Esophagus muscularis mucosa (tissue), 4 donors: ENCODE measurements at places on chromosomes 6 and 20. TPM values are rescaled to one million over a fixed set of nuclear protein-coding genes. Genes with fewer than 3 reads are reported as not detected.

DNA sequence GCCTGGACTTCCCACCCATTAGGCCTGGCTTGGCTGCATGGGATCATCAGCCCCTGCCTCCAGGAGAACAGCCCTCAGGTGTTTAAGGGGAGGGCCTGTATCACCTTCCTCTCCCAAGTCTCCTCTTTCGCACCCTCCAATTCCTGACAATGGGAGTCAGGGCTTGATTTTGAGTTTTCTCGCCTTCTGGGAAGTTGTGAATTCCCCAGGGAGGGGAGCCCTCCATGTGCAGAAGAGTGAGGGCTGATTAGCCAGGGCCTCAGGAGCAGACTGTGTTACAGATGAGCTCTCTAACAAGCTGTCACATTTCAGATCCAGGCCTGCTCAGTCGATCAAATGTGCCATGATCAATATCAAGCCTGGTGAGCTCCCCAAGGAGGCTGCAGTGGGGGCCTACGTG, 42.4 kb downstream of the CNBD2 start:
- H3K27ac ChIP-seq: no peak overlapping the region
- H3K36me3 ChIP-seq: no peaks in the 10 kb centered on the region
- no peaks in the 10 kb centered on the region for H3K27me3 ChIP-seq
- no peak overlapping the region for H3K4me3 ChIP-seq

PNPLA1 gene
- not detected for total RNA-seq

DNA sequence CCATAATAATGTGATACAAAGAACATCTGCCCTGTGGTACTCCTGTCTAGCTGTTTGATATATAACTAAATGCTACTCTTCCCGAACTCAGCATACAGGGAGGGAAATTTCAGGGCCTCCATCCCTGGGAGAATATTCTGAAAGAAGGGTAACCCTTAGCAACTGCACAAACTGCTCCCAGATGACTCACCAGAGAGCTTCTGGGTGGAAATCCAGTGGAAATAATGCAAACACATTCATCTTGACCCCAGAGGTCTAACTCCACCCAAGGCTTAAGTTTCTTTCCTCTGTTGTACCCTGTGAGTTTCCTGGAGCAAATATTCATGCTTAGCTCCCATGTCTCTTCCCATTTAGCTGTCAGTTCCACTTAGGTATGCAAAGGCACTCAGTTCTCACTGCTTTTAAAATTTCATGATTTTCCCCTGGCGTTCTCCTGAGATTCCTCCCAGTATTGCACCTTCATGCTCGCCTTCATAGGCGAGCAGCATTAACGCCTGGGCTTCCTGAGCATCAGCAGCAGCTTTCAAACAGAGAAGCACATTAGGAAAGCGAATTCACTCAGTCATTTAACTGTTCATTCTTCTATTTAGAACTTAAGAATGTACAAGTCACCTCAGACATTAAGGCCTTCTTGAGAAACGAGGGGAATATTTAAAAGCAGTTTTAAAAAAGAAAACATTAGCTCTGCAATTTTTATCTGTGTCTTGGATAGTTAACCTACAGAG, 43.8 kb upstream of the LAMA4 start:
- H3K4me1 ChIP-seq: peaks cover 23% of the 10 kb centered on the region
- no peaks in the 10 kb centered on the region for H3K27me3 ChIP-seq

CLIC5 gene
- total RNA-seq: 7.2 TPM

DNA sequence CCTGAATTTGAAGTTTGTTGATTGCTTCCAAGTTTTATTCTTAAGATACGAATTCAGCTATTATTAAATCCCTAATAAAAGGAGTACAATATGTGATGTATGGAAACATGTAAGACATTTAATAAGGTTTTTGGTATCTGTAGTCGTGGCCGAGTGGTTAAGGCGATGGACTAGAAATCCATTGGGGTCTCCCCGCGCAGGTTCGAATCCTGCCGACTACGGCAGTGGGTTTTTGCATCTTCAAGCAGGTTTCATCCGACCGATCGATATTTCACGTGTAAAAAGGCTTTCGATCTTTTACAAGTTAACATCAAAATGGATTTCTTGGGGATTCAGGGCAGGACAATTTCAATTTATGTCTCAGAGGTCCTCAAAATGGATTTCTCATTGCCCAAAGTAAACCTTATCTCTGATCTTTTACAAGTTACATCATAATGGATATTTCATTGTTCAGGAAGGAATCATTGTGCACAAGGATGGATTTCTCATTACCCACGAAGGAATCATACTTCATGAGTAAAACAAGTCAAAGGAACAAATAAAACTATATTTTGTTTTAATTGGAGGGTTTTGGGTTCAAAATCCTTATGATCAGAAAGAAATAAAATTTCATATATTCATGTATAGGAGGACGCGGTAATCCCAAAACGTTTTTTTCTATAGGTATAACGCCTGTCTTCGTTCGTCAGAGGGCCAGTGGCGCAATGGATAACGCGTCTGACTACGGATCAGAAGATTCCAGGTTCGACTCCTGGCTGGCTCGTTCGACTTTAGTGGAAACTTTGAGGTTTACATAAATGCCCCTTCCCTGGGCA, 37.3 kb upstream of the BTN3A2 start:
- DNase-seq: no peak
- peaks cover 45% of the 10 kb centered on the region for H3K27me3 ChIP-seq
- H3K36me3 ChIP-seq: no peaks in the 10 kb centered on the region
- H3K27ac ChIP-seq: no peak overlapping the region
- H3K4me3 ChIP-seq: no peak overlapping the region

DNA sequence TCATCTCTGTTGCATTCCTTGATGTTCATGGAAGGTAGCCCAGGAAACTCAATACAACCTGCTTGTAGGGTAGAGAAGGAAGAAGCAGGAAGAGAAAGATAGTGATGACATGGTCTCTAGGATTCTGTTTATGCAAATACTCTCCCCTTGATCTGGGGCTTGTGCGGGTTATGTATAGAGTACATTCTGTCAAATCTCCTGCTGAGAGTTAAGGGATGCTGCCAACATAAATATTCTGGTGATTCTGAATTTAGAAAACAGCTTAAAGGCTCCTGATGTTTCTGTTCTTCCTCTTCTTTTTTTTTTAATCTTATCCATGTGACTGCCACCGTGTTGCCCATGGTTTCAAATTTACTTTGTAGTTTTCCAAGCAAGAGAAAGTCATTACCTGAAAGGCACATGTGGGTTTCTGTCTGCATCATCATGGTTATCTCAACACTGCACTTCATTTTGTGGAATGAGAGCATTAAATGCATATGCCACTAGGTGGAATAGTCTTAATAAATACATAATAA, 150.6 kb downstream of the RPS12 start:
- peaks cover 15% of the 10 kb centered on the region for H3K4me1 ChIP-seq
- H3K4me3 ChIP-seq: no peak overlapping the region
- no peaks in the 10 kb centered on the region for H3K36me3 ChIP-seq
- H3K27ac ChIP-seq: no peak overlapping the region
- no peak for DNase-seq

GRCh38 chr20:49637046-49637637, 69.2 kb upstream of the PTGIS start:
- no peak overlapping the region for H3K4me3 ChIP-seq
- peaks cover 66% of the 10 kb centered on the region for H3K36me3 ChIP-seq
- no peak for DNase-seq
- H3K27me3 ChIP-seq: no peaks in the 10 kb centered on the region
- H3K27ac ChIP-seq: no peak overlapping the region
- no peaks in the 10 kb centered on the region for H3K4me1 ChIP-seq

- no peaks in the 10 kb centered on the region for H3K36me3 ChIP-seq
- no peak for DNase-seq
- H3K27ac ChIP-seq: peak overlapping the region; percentile 95
- peaks cover 34% of the 10 kb centered on the region for H3K4me1 ChIP-seq
Observed at GRCh38 chr6:143059663-143060353, 881 bp upstream of the AIG1 start.

UNC5CL gene
- 0.52 TPM for total RNA-seq

SOBP gene
- total RNA-seq: 44.1 TPM

DNA sequence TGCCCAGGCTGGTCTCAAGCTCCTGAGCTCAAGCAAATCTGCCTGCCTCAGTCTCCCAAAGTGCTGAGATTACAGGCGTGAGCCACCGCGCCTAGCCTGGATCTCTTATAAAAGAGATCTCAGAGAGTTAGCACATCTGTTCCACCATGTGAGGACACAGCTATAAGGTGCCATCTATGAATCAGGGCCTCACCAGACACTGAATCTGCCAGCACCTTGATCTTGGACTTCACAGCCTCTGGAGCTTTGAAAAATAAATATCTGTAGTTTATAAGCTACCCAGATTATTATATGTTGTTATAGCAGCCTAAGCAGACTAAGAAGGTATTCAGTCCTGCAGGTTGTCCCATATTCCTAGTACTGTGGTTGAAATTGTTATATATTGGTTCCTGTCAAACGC, 33.2 kb upstream of the SHLD1 start:
- H3K4me3 ChIP-seq: no peak overlapping the region
- H3K27ac ChIP-seq: no peak overlapping the region
- no peak for DNase-seq

- H3K36me3 ChIP-seq: peaks cover 10% of the 10 kb centered on the region
- H3K27ac ChIP-seq: no peak overlapping the region
- no peak for DNase-seq
- no peaks in the 10 kb centered on the region for H3K27me3 ChIP-seq
Observed at GRCh38 chr6:100809346-100809745, 71.8 kb downstream of the ASCC3 start.

DNA sequence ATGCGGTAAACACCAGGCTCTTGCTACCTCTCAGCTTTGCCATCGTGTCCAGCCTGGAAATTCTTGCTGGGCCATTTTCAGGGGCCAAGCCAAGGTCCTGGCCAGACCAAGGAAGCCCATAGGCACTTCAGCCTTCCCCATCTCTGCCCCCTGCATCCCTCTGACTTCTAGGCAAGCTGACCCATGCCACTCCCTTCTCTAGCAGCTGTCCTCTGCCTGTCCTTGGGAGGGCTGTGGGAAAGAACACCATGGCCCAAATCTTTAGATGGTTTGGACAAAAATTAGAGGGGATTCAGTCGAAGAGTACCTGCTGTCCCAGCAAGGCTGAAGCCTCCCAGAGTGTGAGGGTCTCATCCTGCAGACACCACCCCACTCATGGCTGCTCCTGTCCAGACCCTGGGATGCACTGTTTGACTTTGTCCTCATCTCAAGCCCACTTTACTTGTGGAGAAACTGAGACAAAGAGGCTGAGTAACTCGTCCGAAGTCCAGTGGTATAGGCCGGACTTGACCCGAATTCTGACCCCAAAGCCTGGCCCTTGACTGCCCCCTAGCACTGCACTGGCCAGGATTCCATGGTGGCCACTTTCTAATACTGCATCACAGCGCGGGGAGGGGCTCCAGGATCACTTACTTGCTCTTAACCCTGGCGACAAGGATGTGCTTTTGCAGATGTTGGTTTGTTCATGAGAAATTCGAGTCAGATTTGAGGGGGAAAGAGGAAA, 22.4 kb upstream of the STX16 start:
- H3K4me3 ChIP-seq: no peak overlapping the region
- H3K27ac ChIP-seq: no peak overlapping the region
- no peaks in the 10 kb centered on the region for H3K27me3 ChIP-seq
- no peaks in the 10 kb centered on the region for H3K36me3 ChIP-seq

RAB32 gene
- total RNA-seq: 45.3 TPM

DNA sequence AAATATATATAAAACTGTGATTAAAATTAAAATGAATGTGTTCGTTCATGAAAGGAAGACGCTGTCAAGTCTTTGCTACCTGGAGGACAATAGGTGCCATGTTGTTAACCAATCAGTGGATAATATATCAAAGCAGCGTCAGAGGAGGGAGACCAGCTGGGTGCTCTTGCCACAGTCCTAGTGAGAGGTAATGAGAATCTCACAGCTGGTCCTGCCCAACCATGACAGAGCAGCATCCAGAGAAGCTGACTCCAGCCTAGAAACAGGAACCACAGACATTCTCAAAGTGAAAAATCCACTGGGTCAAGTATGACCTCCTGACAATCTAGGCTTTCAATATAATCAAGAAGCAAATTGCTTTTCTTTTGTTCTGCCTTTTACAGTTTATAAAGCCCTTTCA, 94.5 kb upstream of the LRFN2 start:
- H3K36me3 ChIP-seq: no peaks in the 10 kb centered on the region
- DNase-seq: no peak
- no peak overlapping the region for H3K27ac ChIP-seq
- no peaks in the 10 kb centered on the region for H3K27me3 ChIP-seq

GRCh38 chr6:35599761-35600658, 87.3 kb upstream of the TULP1 start:
- peaks cover 100% of the 10 kb centered on the region for H3K4me1 ChIP-seq
- no peak overlapping the region for H3K4me3 ChIP-seq
- no peak for DNase-seq
- peaks cover 25% of the 10 kb centered on the region for H3K36me3 ChIP-seq
- peak overlapping the region; percentile 96 for H3K27ac ChIP-seq

COX4I2 gene
- total RNA-seq: 14.2 TPM

DNA sequence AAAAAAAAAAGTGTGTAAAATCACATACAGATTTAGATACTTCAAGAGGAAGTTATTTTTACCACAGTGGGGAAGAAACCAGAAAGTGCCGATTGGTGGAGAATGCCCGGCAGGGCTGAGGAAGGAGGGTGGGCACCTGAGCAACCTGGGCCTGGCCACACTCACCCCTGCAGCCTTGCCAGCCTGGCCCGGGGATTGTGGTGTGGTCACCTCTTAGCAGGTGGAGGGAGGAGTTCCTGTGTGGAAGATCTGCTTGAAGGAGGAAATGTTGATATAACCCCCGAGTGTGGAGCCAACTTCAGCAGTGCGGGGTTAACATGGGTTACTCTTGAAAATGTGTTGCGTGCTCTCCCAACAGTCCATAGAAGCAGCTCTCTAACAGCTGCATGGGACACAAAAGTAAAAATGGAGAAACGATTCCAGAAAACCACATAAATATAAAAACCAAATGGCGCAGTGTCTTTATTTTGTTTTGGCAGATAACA, 14.7 kb downstream of the UST start:
- peaks cover 49% of the 10 kb centered on the region for H3K4me1 ChIP-seq
- H3K4me3 ChIP-seq: peak overlapping the region; percentile 40
- H3K27ac ChIP-seq: peak overlapping the region; percentile 76
- no peaks in the 10 kb centered on the region for H3K36me3 ChIP-seq
- no peak for DNase-seq
- H3K27me3 ChIP-seq: no peaks in the 10 kb centered on the region

ADTRP gene
- not detected for total RNA-seq

- no peaks in the 10 kb centered on the region for H3K36me3 ChIP-seq
- H3K4me1 ChIP-seq: peaks cover 9% of the 10 kb centered on the region
- no peak overlapping the region for H3K27ac ChIP-seq
Observed at GRCh38 chr6:14365393-14365792, 247.8 kb downstream of the CD83 start.

DNA sequence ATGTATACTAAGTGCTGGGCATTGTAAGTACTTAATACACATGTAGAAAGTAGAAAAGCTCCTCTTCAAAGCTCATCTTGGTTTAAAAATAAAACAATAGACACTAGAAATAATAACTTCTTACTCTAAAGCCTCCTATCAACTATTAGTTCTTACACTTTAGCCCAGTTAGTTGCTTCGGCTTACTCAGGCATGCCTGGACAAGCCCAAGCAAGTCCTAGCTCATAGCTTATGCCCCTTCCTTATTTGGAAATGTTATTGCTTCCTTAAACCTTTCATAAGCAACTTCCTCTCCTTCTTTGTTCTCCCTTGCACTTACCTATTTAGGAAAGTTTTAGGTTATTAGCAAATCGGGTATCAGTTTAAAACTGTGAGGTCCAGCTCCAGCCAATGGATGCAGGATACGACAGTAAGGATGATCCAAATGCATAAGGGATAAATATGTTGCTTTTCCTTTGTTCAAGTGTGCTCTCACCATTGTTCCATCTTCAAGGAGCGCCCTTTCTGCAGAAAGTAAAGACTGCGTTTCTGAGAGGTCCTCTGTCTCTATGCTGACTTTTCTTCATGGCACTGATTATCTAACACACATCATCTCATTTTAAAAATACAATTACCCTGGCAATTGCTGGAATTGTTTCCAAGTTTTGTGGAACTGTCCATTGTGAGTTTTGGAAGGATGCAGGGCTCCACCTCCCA, 12.3 kb downstream of the TMEM30A start:
- H3K4me1 ChIP-seq: peaks cover 63% of the 10 kb centered on the region
- no peak for DNase-seq
- peak overlapping the region; percentile 2 for H3K27ac ChIP-seq
